Suprapubic skin (tissue), 4 donors: ENCODE measurements at places on chromosomes 5 and 9. TPM values are rescaled to one million over a fixed set of nuclear protein-coding genes. Genes with fewer than 3 reads are reported as not detected.

TNFSF15 gene
- total RNA-seq, result 0.16 TPM

EGFL7 gene
- total RNA-seq, result 49.6 TPM

DNA sequence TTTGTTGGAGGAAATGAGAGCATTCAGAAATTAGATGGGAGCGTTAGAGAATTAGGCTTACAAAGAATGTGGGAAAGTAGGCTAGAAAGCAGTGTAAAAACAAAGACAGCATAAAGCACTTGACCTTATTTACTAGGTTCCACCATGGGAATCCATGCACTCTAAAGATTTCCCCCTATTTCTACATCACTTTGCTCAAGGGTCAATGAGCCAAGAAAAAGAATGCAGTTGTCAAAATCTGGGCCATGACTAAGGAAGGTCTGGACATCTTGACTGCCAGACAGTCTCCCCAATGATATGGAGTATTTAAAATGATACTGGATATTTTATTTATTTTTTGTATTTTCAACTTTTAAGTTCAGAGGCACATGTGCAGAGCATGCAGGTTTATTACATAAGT is 3.4 kb downstream of the TLR4 start:
- H3K27ac ChIP-seq, result no peak overlapping the region
- H3K27me3 ChIP-seq, result no peaks in the 10 kb centered on the region
- DNase-seq, result no peak

DNA sequence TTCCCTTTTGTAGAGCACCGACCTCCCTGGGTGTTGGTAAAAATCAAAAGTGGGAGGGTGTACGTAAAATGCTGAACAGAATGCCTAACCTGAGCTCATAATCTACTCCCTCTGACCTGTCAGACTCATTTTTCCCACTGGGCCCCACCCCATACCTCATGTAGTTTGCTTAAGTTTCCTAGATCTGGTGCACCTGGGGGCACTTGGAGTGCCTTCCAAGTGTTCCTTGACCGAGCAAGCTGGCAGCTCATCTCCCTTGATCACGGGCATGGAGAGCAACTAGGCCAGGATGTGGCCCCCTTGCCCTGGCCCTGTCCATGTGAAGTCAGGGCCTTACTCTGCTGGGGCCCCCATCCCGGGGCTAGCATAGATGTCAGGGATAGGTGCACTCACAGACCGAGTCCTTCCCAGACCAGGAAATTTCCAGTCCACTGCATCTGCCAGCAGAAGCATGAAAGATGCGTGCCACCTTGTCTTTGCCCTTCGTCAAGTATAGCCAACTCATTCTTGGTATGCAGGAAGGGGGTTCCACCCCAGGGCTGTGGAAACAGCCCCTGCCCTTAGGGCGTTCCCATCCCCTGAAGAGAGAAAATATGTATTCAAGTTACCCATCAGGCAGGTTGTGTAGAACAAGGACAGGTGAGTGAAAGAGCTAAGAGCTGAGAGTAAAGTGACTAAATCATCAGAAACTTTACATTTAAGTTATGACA is 41.9 kb downstream of the SLC22A5 start:
- peak overlapping the region; percentile 81 for H3K4me3 ChIP-seq
- no peaks in the 10 kb centered on the region for H3K27me3 ChIP-seq
- no peaks in the 10 kb centered on the region for H3K36me3 ChIP-seq

MSX2 gene
- 23.1 TPM for total RNA-seq

- no peak overlapping the region for H3K27ac ChIP-seq
- peaks cover 4% of the 10 kb centered on the region for H3K27me3 ChIP-seq
- H3K36me3 ChIP-seq, result no peaks in the 10 kb centered on the region
- no peak for DNase-seq
- H3K4me1 ChIP-seq, result no peaks in the 10 kb centered on the region
Observed at GRCh38 chr5:175246242-175246888, 197.6 kb downstream of the DRD1 start.

- H3K27me3 ChIP-seq, result no peaks in the 10 kb centered on the region
- no peaks in the 10 kb centered on the region for H3K36me3 ChIP-seq
- no peak overlapping the region for H3K4me3 ChIP-seq
- no peak for DNase-seq
- H3K4me1 ChIP-seq, result no peaks in the 10 kb centered on the region
Observed at GRCh38 chr5:8647111-8647510, 778.2 kb downstream of the MTRR start.

- no peak for DNase-seq
- H3K27me3 ChIP-seq, result no peaks in the 10 kb centered on the region
- no peak overlapping the region for H3K4me3 ChIP-seq
Observed at GRCh38 chr5:140311011-140311467, 8.1 kb upstream of the PFDN1 start.

GRCh38 chr5:122181863-122182262 is 52.5 kb downstream of the ZNF474 start:
- peak overlapping the region; percentile 10 for H3K4me3 ChIP-seq
- no peaks in the 10 kb centered on the region for H3K36me3 ChIP-seq
- no peaks in the 10 kb centered on the region for H3K27me3 ChIP-seq
- DNase-seq, result no peak
- H3K4me1 ChIP-seq, result peaks cover 45% of the 10 kb centered on the region
- H3K27ac ChIP-seq, result peak overlapping the region; percentile 88

DNA sequence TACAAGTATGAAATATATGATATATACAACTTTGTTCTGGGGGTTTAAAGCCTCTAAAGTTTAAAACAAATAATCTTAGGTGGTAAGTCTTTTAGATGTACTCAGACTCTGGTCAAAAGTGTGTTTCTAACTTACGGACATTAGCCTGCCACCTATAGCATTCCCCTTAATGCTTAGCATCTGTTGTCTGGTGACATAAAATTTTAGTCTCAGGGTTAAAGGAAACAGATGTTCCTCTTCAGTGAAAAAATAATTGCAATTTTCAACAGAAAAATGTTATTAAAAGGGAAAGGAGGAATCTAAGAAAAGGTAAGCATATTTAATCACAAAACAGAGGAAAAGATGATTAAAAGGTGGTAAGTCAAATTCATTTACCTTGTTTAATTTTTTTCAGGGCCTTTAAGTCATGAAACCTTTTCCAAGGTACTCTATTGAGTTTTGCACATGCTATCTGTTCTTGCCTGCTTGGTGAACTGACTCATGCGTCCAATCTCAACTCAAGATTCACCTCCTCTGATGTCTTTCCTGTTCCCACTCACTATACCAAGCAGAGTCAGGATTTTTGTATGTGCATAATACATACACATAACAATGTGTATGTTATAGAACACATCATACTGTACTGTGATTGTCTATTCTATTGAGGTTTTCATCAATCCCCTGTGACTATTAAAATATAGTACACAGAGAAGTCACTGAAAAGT is 7.9 kb downstream of the TMEM167A start:
- no peaks in the 10 kb centered on the region for H3K27me3 ChIP-seq
- no peak overlapping the region for H3K27ac ChIP-seq
- no peak for DNase-seq
- peaks cover 35% of the 10 kb centered on the region for H3K4me1 ChIP-seq

GRIA1 gene
- not detected for total RNA-seq

PRUNE2 gene
- 16.2 TPM for total RNA-seq

ARL14EPL gene
- total RNA-seq, result not detected

RAI14 gene
- 40.1 TPM for total RNA-seq

GRCh38 chr9:2267181-2267745 is 252.1 kb downstream of the SMARCA2 start:
- no peaks in the 10 kb centered on the region for H3K36me3 ChIP-seq
- no peak overlapping the region for H3K4me3 ChIP-seq
- H3K4me1 ChIP-seq, result peaks cover 6% of the 10 kb centered on the region
- H3K27me3 ChIP-seq, result no peaks in the 10 kb centered on the region
- DNase-seq, result no peak

DNA sequence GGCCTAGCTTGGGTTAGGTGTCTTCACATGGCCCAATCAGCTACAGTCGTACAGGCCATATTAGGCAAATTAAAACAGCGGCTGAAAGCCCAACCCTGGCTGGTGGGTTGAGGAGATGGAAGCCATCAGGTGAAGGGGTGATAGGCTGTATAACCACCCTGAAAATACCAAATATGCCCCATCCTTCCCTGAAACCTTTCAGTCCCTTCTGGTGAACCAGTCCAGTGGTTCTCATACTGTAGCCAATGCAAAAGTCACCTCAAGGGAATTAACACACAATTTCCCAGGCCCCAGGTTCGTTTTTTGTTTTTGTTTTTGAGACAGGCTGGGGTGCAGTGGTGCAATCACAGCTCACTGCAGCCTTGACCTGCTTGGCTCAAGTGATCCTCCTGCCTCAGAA is 19.8 kb upstream of the KCNV2 start:
- H3K27ac ChIP-seq, result no peak overlapping the region
- H3K4me1 ChIP-seq, result no peaks in the 10 kb centered on the region
- DNase-seq, result no peak
- H3K4me3 ChIP-seq, result no peak overlapping the region

BTNL3 gene
- total RNA-seq, result not detected

GRCh38 chr9:18668944-18669343 is 195.0 kb downstream of the ADAMTSL1 start:
- no peak for DNase-seq
- H3K4me1 ChIP-seq, result peaks cover 14% of the 10 kb centered on the region
- H3K27me3 ChIP-seq, result no peaks in the 10 kb centered on the region

PALM2AKAP2 gene
- 0.30 TPM for total RNA-seq

GRCh38 chr5:146474065-146474464 is 26.9 kb downstream of the TCERG1 start:
- DNase-seq, result no peak
- H3K4me3 ChIP-seq, result no peak overlapping the region
- H3K36me3 ChIP-seq, result peaks cover 68% of the 10 kb centered on the region
- no peaks in the 10 kb centered on the region for H3K4me1 ChIP-seq

KLF4 gene
- total RNA-seq, result 718 TPM

NR2F1-AS1 gene
- 0.76 TPM for total RNA-seq
